ENCODE measurements at places on chromosomes 3 and 15.

DNA sequence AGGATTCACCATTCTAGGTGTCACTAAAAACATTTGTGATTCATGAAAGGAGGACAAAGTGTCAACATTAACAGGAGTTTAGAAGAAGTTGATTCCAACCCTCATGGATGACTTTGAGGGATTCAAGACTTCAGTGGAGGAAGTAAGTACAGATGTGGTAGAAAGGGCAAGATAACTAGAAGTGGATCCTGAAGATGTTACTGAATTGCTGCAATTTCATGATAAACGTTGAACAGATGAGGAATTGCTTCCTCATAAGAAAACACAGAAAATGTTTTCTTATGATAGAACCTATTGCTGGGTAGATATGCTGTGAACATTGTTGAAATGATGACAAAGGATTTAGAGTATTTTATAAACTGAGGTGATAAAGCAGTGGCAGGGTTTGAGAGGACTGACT is 23.5 kb upstream of the ATP2C1 start:
- DNase-seq: no peak

DNA sequence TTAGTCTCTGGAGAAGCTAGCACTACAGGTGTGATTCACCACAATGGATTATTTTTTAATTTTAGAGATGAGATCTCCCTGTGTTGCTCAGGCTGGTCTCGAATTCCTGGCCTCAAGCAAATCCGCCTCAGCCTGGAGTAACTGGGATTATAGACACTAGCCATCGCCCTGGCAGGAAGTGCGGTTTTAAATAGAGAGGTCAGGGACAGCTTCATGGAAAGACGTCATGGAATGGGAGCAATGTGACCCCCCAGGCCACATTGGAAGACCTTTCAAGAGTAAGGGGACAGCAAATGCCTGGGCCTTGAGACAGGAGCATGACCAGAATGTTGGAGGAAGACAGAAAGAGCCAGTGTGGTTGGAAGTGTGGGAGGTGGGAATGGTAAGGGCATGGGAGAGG is 2.2 kb upstream of the ISG20 start:
- no peak for DNase-seq

GRCh38 chr3:150114873-150115540 is 144.3 kb upstream of the PFN2 start:
- DNase-seq: no peak

GRCh38 chr3:124964387-124964786 is 29.8 kb upstream of the MUC13 start:
- DNase-seq: no peak

DNA sequence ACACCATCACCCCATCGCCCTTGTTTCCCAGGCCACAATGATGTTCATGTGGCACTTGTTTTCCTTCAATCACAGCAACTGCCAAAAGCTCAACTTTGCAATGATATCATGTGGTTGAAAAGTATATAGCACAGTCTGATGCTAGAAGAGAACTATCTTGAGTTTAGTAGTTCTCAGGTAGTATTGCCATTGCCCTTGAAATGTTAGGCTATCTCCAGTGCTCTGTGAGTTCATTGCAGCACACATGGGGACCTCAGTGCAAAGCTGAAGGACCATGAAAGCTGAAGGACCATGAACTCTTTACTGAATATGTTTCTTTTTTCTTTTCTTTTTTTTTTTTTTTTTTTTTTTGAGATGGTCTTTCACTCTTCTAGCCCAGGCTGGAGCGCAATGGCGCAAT is 35.9 kb upstream of the SAMMSON start:
- no peak for DNase-seq

Measured in AG09319 (cell line).